ENCODE measurements at places on chromosomes 2 and 18.

DNA sequence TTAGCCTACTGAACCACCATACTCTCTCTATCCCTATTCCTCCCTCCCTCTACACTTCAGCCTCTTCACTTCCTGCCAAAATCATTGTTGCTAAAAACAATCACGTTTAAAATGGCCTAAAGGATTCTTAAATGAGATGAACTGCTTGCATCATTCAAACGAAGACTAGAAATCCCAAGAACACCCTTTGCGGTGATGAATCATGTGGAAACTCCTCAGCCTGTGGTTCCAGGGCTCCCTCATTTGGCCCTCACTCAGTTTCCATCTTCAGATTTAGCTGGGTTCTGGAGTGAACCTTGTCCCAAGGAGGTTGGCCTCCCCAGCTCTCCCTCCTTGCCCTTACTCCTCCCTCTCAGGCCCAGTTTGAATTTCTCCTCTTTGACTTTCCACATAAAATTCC is 125.6 kb upstream of the CDC42EP3 start:
- no peak for DNase-seq

- no peak for DNase-seq
Measured at GRCh38 chr2:127217470-127218325, 2.4 kb downstream of the CYP27C1 start.

DNA sequence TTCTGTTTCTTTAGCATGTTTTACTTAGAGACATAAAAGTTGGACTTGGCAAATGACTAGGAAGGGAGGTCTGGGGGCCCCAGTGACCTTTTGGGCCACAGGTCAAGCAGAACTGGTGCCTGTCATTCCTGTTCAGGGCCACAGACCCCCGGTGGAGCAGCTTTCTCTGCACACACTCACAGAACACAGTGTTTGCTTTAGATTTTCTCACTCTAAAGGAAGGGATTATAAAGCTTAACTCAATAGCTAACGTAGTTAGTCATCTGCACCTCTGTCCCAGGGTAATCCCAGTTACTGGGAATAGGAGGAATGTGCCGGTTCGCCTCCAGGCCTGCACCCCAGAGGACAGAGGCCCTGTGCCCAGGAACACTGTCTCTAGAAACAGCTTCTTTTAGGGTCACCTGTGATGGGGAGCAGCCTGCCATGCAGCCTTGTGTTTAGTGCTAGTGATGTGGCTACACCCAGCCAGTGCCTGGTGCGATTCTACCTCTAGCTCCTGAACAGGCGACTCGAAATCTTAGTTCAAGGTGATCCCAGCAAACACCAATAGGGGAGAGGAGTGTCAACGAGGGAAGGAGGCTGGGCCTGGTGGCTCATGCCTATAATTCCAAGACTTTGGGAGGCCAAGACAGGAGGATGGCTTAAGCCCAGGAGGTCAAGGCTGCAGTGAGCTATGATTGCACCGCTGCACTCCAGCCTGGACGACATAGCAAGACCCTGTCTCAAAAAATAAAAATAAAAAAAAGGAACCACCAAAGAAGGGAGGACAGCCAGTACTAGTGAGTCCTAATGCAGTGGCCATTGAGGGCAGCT is 11.6 kb downstream of the SPATA3 start:
- DNase-seq = no peak

DNA sequence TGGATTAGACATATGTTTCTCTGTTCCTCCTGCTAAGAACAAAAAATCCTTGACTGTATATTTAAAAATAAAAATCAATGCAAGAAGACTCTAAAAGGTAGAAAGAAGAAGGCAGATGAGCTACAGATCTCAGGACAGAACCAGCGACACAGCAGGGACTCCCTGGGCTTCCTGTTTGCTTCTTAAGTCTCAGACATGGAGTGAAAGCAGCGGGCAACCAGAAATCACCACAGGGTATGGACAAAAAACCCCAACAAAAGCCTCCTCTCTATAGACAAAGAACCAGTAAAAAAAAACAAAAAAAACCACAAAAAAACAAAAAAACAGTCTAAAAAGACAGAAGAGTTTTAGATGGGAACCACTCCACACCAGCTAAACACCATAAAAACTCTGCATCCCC is 971.0 kb upstream of the GYPC start:
- DNase-seq = no peak

GRCh38 chr2:46058140-46058539 is 239.1 kb upstream of the EPAS1 start:
- no peak for DNase-seq

DNA sequence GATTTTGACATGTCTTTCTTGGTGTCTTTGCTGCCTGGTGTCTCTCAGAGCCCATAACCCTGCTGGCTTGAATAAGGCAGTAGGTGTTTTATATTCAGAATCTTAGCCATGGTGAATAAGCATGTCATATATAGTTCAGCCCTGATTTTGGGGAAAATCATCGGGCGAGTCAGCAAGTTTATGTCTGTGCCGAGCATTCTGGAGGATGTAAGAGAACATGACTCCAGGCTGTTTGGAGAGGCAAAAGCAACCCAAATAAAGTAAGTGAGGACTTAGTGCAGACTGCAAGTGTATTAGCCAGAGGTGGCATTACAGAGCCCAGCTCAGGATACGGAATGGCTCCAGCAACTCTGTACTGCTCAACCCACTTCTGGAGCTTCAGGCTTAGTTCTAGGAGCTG is 50.3 kb downstream of the TCF7L1 start:
- DNase-seq = no peak

Data from stimulated activated CD8-positive, alpha-beta memory T cell treated with anti-CD3 and anti-CD28 coated beads, Interleukin-2, amount 100 ng/mL, for 48 hours (primary cell).